Upper lobe of left lung (tissue), 6 donors: ENCODE measurements at places on chromosomes 4 and X. TPM values are rescaled to one million over a fixed set of nuclear protein-coding genes. Genes with fewer than 3 reads are reported as not detected.
A peak's percentile ranks its signal among the peaks of the same experiment; 100 is the strongest.

GRCh38 chrX:136112286-136112685, 35.0 kb upstream of the FHL1 start:
- H3K4me3 ChIP-seq, result no peak overlapping the region
- DNase-seq, result no peak
- H3K27me3 ChIP-seq, result no peaks in the 10 kb centered on the region
- no peaks in the 10 kb centered on the region for H3K4me1 ChIP-seq
- no peaks in the 10 kb centered on the region for H3K36me3 ChIP-seq

DNA sequence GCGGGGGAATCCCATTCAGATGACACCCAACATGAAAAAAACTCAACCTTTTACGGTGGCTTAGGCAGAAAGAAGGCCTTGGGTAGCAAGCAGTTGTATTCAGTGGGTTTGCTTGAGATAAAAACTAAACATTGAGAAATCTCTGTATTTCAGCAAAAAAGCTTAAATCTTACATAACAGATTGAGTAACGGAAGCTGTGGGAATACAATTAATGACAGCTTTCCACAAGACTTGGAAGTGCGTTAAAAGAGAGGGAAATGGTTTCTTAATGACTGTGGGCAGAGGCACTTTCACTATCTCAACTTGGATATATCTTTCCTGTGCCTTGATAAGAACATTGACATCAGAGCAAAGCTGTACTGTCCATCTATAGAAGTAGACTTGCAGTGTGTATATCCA, 418.5 kb upstream of the HS3ST1 start:
- no peaks in the 10 kb centered on the region for H3K36me3 ChIP-seq
- H3K4me1 ChIP-seq, result no peaks in the 10 kb centered on the region
- H3K27ac ChIP-seq, result no peak overlapping the region

DNA sequence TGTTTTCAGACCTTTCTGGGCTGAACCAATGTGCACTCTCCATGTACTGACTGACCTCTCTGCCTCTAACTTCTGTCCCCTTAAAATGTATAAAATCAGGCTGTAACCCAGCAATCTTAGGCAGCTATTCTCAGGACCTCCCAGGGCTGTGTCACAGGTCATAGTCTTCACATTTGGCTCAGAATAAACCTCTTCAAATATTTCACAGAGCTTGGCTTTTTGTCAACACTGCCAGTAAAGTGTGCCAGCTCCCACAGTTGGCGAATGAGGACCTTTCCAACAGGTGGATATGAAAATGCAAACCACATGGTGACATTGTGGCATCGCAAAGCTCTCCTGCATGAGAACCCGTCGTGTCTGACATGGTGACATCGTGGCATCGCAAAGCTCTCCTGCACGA, 76.4 kb downstream of the ACOX3 start:
- H3K4me3 ChIP-seq, result no peak overlapping the region
- H3K4me1 ChIP-seq, result no peaks in the 10 kb centered on the region
- no peak overlapping the region for H3K27ac ChIP-seq
- DNase-seq, result no peak

DNA sequence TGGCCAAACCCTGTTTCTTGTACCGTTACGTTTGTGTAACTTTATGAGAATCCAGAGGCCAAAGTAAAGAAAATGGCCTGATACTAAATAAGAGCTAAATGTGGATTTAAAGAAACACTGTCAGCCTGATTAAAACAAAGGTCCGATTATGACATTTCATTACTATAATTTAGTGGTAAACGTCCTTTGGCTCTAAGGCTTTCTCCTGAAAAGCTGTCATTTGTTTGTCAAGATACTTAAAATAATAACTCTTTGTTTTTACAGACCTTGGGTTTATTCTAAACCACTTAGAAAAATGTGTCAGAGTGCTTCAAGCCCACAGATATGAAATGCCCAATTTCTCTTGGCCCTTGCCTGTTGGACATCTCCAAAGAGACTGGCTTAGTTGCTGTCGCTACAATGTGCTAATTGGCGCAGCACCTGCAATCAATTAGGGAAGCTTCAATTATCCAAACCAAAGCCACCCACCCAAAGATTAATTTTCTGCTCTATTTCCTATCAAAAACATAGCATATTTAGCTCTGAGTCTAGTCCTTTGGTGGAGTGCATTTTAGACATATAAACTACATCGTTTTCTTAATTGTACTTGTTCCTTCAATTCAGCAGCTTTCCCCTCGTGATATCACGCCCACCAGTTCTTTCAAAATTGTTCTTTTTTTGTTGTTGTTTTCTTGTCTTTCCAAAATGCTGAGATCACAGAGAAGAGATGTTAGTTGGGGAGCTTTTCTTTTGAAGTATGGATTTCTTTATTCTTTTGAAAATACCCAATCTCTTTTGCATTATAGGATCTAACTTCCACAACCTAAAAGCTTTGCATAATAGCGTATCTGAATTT, 13.6 kb downstream of the SMIM20 start:
- H3K36me3 ChIP-seq, result no peaks in the 10 kb centered on the region
- peak overlapping the region; percentile 55 for H3K27ac ChIP-seq
- DNase-seq, result no peak
- peaks cover 22% of the 10 kb centered on the region for H3K4me1 ChIP-seq
- no peak overlapping the region for H3K4me3 ChIP-seq
- no peaks in the 10 kb centered on the region for H3K27me3 ChIP-seq

- H3K27ac ChIP-seq, result no peak within 1 kb of the TSS
- H3K4me1 ChIP-seq, result no peaks in the 10 kb centered on the region
- no peaks in the 10 kb centered on the region for H3K27me3 ChIP-seq
- peak; percentile 48 for DNase-seq
Measured at GRCh38 chrX:153445856-153446635, at the start of gene TREX2. Gene TREX2, minus strand, starts transcription at chrX:153446056. Its CDS starts 626 bp downstream, at chrX:153445430.

DNA sequence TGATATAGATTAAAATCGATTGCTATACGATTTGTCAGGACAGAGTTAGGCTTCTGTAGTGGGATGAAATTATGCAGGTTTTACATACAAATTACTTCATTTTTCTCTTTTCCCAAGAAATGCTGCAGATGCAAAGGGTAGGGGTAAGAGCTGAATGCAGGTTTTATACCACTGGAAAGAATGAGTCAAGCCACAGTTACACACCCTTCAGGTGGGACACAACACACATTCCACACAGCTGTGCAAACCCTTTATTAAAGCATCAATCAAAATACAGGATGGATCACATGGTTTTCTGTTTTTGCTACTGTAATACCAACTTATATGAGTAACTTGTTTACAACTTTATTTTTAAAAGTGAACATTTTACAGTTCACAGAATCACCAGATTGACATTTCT, 39.8 kb downstream of the MFAP3L start:
- H3K27ac ChIP-seq, result no peak overlapping the region
- no peak overlapping the region for H3K4me3 ChIP-seq

DNA sequence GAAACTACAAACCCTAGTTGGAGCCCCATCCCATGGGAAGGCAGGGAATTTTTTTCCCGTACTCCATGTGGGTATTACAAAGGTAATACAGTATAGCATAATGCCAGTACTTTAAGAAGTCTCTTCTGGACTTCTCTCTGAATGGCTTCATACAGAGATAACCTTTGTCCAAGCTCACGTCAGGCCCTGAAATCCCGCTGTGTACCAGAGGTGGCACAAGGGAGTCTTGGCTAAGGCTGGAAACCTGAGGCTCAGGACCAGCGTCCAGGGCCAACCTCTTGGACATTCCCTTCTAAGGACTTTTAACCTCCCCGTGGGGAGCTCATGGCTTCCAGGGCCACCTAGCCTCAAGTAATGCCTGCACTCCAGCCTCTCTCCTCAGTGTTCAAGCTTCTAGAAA, 338.9 kb upstream of the FAM241A start:
- H3K27me3 ChIP-seq, result no peaks in the 10 kb centered on the region
- H3K4me3 ChIP-seq, result no peak overlapping the region
- no peaks in the 10 kb centered on the region for H3K4me1 ChIP-seq

DNA sequence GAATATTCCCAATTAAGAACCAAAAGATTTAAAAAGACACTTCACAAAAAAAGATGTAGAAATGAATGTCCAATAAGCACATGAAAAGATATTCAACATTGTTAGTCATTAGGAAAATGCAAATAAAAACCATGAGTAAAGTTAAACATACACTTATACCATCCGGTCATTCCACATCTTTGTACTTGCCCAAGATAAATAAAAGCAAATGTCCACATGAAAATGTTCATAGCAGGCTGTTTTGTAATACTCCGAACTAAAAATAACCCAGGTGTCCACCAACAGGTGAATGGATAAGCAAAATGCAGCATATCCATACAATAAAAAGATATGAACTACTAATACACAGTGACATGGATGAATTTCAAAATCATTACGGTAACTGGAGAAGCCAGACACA, 28.6 kb upstream of the ZCCHC4 start:
- H3K36me3 ChIP-seq, result peaks cover 11% of the 10 kb centered on the region
- H3K4me1 ChIP-seq, result peaks cover 6% of the 10 kb centered on the region
- H3K27ac ChIP-seq, result no peak overlapping the region
- H3K27me3 ChIP-seq, result no peaks in the 10 kb centered on the region

DNA sequence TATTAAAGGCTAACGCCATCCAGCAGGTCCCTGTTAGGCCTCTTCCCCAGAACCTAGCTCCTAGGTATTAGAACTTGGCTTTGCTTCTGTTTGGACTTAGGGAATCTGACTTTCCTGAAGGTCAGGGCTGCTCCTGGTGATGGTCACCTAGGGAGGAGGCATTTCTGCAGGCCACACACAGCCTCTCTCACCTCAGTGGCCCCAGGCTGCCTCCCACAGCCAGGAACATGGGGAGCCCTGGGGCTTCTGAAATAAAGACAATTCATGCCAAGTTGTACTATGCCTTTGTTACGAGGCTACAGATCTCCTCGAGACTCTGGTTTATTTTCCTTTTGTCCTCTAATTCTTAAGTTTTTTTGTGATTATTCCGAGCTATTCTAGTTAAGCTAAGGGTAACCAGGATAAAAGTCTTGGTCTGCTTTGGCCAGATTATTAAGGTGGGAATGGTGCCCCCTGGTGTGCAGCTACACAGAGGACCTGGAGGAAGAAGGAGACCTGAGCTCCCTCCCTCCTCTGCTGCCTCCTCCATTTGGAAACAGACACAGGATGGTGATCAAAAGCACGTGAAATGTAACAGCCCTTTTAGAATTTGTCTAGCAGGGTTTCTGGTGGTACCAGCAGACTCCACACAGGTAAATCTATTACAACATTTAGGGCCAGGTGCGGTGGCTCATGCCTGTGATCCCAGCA, 131.0 kb downstream of the DCLK2 start:
- H3K27ac ChIP-seq, result no peak overlapping the region
- no peaks in the 10 kb centered on the region for H3K36me3 ChIP-seq
- no peak for DNase-seq
- no peak overlapping the region for H3K4me3 ChIP-seq
- H3K4me1 ChIP-seq, result no peaks in the 10 kb centered on the region

- H3K4me1 ChIP-seq, result no peaks in the 10 kb centered on the region
- no peaks in the 10 kb centered on the region for H3K27me3 ChIP-seq
- peak overlapping the region; percentile 71 for H3K27ac ChIP-seq
- H3K4me3 ChIP-seq, result no peak overlapping the region
Measured at GRCh38 chrX:21993265-21993664, 38.9 kb upstream of the PHEX start.

GRCh38 chr4:183399126-183399522, 45.3 kb upstream of the CDKN2AIP start:
- H3K4me1 ChIP-seq, result peaks cover 16% of the 10 kb centered on the region
- H3K27me3 ChIP-seq, result no peaks in the 10 kb centered on the region
- no peaks in the 10 kb centered on the region for H3K36me3 ChIP-seq
- H3K27ac ChIP-seq, result no peak overlapping the region

DNA sequence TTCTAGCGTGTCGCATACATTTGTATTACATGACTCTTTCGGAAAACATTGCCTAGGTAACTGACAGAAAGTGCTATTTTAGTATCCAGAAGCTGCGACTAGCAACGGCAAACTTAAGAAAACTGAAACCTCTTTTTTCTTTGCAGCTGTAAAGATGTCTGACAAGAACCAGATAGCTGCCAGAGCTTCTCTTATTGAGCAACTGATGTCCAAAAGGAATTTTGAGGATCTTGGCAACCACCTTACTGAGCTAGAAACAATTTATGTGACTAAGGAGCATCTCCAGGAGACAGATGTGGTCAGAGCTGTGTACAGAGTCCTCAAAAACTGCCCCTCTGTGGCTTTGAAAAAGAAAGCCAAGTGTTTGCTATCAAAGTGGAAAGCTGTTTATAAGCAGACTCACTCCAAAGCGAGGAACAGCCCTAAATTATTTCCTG, 9.4 kb downstream of the TCEANC start:
- H3K36me3 ChIP-seq, result peaks cover 12% of the 10 kb centered on the region
- no peaks in the 10 kb centered on the region for H3K27me3 ChIP-seq
- no peak for DNase-seq

GRCh38 chr4:95421869-95422268, 126.9 kb downstream of the UNC5C start:
- H3K27ac ChIP-seq, result no peak overlapping the region
- no peaks in the 10 kb centered on the region for H3K4me1 ChIP-seq
- DNase-seq, result no peak
- H3K27me3 ChIP-seq, result no peaks in the 10 kb centered on the region
- no peak overlapping the region for H3K4me3 ChIP-seq
- H3K36me3 ChIP-seq, result no peaks in the 10 kb centered on the region

GRCh38 chr4:64756016-64756415, 346.8 kb upstream of the TECRL start:
- DNase-seq, result no peak
- no peak overlapping the region for H3K4me3 ChIP-seq
- no peak overlapping the region for H3K27ac ChIP-seq
- H3K4me1 ChIP-seq, result no peaks in the 10 kb centered on the region

- no peak overlapping the region for H3K27ac ChIP-seq
- no peak for DNase-seq
- H3K27me3 ChIP-seq, result no peaks in the 10 kb centered on the region
- peaks cover 43% of the 10 kb centered on the region for H3K4me1 ChIP-seq
Measured at GRCh38 chr4:139167774-139168444, 9.1 kb downstream of the ELF2 start.

- no peak overlapping the region for H3K27ac ChIP-seq
- H3K4me1 ChIP-seq, result no peaks in the 10 kb centered on the region
- no peaks in the 10 kb centered on the region for H3K27me3 ChIP-seq
- H3K36me3 ChIP-seq, result no peaks in the 10 kb centered on the region
- H3K4me3 ChIP-seq, result no peak overlapping the region
Measured at GRCh38 chr4:6316461-6317003, 46.9 kb downstream of the WFS1 start.

- H3K27me3 ChIP-seq, result no peaks in the 10 kb centered on the region
- no peak overlapping the region for H3K4me3 ChIP-seq
- DNase-seq, result no peak
- no peak overlapping the region for H3K27ac ChIP-seq
Measured at GRCh38 chr4:155430895-155431795, 54.4 kb upstream of the MAP9 start.

GRCh38 chr4:184740980-184741391, 7.1 kb upstream of the CENPU start:
- H3K4me1 ChIP-seq, result peaks cover 11% of the 10 kb centered on the region
- H3K27ac ChIP-seq, result no peak overlapping the region
- H3K4me3 ChIP-seq, result no peak overlapping the region
- H3K27me3 ChIP-seq, result no peaks in the 10 kb centered on the region

UGT2B28 gene
- not detected for total RNA-seq

FHIP1A gene
- 14.8 TPM for total RNA-seq

C4orf51 gene
- not detected for total RNA-seq

CCNA2 gene
- total RNA-seq, result 1.4 TPM

DCHS2 gene
- total RNA-seq, result not detected

ARR3 gene
- not detected for total RNA-seq

TMEM255A gene
- total RNA-seq, result 1.7 TPM

CSN1S1 gene
- total RNA-seq, result not detected

PDGFC gene
- total RNA-seq, result 35.6 TPM

ASMT gene
- 2.2 TPM for total RNA-seq

DNAJB14 gene
- 38.1 TPM for total RNA-seq

LPAR4 gene
- total RNA-seq, result 0.14 TPM

ARMCX1 gene
- total RNA-seq, result 18.3 TPM

MGST2 gene
- total RNA-seq, result 56.6 TPM

GCNA gene
- total RNA-seq, result 5.1 TPM
